ENCODE measurements at places on chromosomes 2 and 18. TPM values are rescaled to one million over a fixed set of nuclear protein-coding genes. Genes with fewer than 3 reads are reported as not detected.

ACADL gene
- not detected for total RNA-seq

BCL11A gene
- 0.54 TPM for total RNA-seq

DNA sequence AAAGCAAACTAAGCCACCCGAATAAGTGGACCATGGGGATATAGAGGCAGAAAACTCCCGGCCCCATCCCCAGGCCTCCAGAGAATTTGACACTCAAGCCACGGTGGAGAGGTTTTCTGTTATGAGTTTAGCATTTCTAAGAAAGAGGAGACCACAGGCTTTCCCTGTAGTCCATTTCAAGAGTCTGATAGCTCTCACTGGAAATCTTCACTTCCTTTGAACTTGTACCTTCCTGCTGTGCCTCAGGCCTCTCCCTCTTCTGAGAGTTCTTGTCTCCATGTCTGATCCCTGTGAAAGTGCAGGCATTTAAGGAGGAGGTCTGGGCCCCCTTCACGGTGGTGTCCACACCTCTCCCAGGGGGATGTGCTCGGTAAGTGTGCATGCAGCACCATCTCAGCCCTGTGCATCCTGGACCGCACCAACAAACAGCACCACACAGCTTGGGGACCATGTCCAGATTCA lies 113.7 kb downstream of the BCL2 start:
- peaks cover 92% of the 10 kb centered on the region for H3K4me1 ChIP-seq
- H3K27ac ChIP-seq: peak overlapping the region; percentile 84
- peaks cover 75% of the 10 kb centered on the region for H3K36me3 ChIP-seq
- H3K27me3 ChIP-seq: no peaks in the 10 kb centered on the region
- H3K4me3 ChIP-seq: peak overlapping the region; percentile 72

DNA sequence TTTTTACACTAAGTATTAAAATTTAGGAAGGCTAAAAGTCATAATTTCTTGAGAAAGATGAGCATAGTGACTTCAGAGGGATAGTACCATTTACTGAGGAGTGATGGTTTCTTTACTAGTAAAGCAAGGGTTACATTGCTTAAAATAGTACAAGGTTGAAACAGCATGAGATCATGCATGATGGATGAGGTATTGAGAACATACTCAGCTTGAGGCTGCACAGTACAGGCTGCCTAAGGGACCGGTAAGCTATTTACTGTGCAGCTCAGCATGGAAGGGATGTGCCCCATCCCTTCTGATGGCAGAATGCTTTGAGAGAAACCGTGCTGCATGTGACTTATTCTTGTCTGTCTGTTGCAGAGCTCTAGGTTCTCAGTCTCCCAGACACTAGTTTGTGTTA lies 122.1 kb downstream of the EML6 start:
- H3K27ac ChIP-seq: no peak overlapping the region
- no peak overlapping the region for H3K4me3 ChIP-seq
- H3K4me1 ChIP-seq: no peaks in the 10 kb centered on the region
- DNase-seq: no peak
- H3K27me3 ChIP-seq: no peaks in the 10 kb centered on the region

MOGAT1 gene
- total RNA-seq: not detected

GRCh38 chr2:218027426-218028188 lies 24.8 kb upstream of the TNS1 start:
- DNase-seq: no peak
- no peaks in the 10 kb centered on the region for H3K4me1 ChIP-seq
- no peaks in the 10 kb centered on the region for H3K27me3 ChIP-seq
